Activated CD4-positive, alpha-beta T cell treated with anti-CD3 and anti-CD28 coated beads for 4 hours (primary cell): ENCODE measurements at places on chromosomes 6 and 20.

DNA sequence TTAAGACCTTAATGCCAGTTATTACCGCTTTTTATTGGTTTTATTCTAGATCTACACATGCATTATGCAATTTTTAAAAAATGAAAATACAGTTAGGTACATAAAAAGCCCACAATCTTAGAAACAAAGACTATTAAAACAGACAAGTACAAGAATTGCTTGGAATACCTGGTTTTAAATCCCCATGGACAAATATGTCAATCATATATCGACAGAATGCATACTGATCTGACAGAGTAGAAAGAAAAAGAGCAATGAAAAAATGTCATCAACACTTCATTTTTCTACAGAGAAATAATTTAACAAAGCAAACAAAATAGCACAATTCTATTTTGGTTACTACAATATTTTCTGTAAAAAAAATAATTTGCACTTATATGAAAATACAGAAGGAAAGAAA lies 139.7 kb downstream of the TRDN start:
- DNase-seq, result no peak

- DNase-seq, result no peak
Observed at GRCh38 chr6:18215436-18215835, 48.9 kb downstream of the DEK start.

- DNase-seq, result no peak
Observed at GRCh38 chr6:151001387-151002056, 136.0 kb downstream of the MTHFD1L start.

- DNase-seq, result no peak
Observed at GRCh38 chr20:2849529-2849928, 9.0 kb downstream of the VPS16 start.

GRCh38 chr6:3419624-3420272 lies 37.1 kb downstream of the SLC22A23 start:
- DNase-seq, result no peak

- peak; percentile 49 for DNase-seq
Observed at GRCh38 chr6:34459899-34460593, 5.8 kb upstream of the PACSIN1 start.

GRCh38 chr20:29079769-29080690 lies 2177.4 kb upstream of the DEFB115 start:
- DNase-seq, result no peak

DNA sequence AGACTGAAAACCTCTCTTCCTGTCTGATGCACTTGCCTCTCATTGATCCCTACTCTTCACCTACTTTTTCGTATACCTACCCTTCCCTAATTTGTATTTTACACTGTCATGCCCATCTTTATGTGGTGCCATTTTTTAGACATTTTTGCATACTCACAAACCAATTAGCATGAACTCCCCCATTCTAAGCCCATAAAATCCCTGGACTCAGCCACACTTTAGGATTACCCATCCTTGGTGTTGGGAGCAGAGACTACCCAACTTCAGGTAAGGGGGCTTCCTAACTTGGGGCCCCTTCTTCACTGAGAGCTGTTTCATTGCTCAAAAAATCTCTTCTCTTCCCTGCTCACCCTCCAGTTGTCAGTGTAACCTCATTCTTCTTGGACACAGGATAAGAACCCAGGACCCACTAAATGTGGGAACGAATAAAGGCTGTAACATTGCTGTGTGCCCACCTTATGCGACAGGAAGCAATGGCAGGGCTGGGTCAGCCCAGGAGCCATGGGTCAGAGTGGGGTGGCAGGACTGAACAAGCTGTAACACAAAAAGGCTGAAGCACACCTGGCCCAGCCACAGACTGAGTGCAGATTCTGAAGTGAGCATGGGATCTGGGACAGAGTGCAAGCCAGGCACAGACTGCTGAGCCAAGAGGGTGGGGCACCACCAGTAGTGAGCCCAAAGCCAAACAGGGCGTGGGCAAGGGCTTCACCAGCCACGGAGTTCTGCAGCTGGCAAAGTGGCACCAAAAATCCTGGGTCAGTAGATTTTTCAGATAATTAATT lies 789.1 kb upstream of the HS3ST5 start:
- no peak for DNase-seq

DNA sequence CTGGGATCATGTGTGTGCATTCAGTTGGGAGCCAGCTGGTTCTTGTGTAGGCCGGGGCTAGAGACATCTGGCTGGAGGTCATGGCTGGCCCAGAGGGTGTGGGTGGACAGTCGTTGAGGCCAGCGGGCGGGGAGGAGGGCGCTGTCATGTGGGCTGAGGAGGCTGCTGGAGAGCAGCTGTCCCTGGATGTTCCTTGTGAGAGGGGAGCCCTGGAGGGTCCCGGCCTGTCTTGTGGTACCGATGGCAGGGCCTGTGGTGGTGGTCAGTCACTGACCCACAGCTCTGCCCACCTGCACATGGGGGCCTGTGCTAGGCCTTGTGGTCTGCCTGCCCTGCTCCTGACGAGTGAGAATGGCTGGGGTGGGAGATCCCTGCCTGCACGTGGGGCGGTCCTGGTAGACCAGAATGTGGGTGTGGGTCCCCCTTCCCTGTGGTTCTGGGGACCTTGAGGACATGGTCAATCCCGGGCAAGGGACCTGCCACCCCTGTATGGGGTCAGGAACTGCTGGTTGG lies 1.9 kb upstream of the C20orf204 start:
- no peak for DNase-seq

GRCh38 chr6:136921381-136921935 lies 643 bp upstream of the SLC35D3 start:
- DNase-seq, result peak; percentile 4

GRCh38 chr6:139029470-139030227 lies 1.1 kb downstream of the ABRACL start:
- DNase-seq, result no peak

- no peak for DNase-seq
Observed at GRCh38 chr6:137171824-137172733, 1.4 kb downstream of the IL22RA2 start.

GRCh38 chr6:113649880-113650609 lies 207.1 kb upstream of the MARCKS start:
- no peak for DNase-seq

DNA sequence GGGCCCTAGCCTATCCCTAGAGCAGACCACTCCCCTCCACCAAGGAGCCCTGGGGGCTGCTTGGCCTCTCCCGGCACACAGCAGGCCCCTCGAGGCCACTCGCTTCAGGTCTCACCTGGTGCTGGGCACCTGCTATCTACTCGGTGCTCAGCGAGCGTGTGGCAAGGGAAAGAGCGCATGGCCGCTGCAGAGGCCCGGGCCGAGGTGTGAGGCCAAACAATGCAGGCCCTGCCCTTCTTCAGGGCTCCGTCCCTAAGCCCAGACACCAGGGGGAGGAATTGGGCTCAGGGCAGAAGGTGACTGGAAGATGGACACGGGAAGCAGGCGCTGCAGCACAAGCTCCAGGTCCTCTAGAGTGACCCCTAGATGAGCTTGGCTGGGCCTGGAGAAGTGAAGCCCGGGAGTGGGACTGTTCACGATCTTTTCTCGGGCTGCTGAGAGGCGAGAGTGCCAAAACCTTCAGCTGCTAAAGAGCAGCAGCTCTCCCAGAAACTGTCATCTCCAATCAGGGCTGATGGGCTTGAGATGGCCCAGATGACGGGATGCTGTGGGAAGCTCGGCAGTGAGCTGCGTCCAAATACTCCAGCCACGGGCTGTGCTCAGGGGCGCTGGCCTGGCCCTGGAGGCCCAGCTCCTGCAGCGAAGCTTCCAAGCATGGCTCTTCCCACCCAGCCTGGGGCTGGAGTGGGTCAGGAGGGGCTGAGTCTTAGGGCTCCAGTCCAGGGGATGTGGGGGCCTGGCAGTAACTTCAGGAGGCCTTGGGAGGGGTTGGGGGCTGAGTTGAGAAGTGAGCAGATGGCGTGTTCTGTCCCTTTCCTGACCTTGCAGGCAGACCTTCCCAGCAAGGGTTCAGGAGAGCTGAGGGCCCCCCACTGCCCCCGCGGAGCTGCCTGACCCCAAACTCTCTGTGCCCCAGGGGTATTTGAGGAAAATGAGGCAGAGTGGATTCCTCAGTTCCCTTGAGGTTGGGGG lies 43.7 kb downstream of the APCDD1L start:
- DNase-seq, result no peak

DNA sequence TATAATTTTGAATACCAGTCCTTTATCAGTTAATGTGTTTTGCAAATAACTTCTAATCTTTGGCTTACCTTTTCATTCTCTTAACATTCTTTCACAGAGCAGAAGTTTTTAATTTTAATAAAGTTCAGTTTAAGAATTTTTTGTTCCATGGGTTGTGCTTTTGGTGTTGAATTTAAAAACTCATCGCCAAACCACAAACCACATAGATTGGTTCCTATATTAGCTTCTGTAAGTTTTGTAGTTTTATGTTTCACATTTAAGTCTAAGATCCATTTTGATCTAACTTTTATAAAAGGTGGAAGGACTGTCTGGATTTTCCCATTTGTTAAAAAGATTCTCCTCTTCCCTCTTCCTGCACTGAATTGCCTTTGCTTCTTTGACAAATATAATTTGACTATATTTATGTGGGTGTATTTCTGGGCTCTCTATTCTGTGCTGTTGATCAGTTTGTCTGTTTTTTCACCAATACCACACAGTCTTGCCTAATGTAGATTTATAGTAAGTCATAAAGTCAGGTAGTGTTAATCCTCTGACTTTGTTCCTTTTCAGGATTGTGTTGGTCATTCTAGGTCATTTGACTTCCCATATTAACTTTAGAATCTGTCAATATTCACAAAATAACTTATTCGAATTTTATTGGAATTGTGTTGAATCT lies 17.5 kb upstream of the SDCBP2 start:
- no peak for DNase-seq

- DNase-seq, result no peak
Observed at GRCh38 chr6:119493980-119494379, 144.4 kb upstream of the MAN1A1 start.

DNA sequence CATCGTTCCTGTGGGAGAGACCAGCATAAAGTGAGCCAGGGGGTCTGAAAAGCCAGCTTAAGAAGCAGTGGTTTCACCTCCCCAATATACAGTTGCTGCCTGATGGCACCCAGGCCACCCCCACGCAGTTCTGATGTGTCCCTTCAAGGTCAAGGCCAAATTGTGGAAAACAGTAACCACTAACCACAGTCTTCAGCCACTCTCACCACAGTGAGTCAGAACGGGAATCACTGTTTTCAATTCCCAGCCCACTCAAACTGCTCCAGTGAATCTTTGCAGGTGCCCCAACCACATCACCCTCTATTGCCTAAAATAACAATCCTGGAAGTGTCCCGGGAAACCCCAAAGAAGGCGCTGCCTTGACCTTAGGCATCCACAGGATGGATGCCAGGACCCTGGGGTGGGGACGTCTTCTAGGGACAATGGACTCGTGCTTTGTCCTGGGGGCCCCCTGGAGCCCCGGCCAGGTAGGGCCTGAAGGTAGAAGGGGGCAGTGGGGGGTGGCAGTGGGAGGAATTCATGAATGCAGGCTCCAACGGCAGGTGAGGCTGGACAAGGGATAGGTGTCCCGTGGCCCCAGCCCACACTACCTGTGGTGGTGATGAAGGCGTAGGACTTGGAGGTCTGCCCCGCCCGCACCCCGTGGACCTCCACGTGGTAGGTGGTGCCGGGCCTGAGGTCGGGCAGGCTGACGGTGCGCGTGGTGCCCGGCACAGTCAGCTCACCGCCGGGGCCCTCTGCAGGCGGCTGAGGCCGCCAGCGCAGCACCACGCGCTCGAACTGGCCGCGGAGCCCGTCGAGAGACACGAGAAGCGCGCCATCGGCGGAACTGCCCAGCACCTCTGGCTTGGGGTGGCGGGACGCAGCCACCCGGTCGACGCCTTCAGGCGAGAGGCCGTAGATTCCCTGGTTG lies 22.2 kb downstream of the TNXB start:
- no peak for DNase-seq

GRCh38 chr6:154154389-154154967 lies 115.4 kb downstream of the OPRM1 start:
- peak; percentile 67 for DNase-seq

GRCh38 chr20:59804347-59804746 lies 129.1 kb downstream of the SYCP2 start:
- no peak for DNase-seq

DNA sequence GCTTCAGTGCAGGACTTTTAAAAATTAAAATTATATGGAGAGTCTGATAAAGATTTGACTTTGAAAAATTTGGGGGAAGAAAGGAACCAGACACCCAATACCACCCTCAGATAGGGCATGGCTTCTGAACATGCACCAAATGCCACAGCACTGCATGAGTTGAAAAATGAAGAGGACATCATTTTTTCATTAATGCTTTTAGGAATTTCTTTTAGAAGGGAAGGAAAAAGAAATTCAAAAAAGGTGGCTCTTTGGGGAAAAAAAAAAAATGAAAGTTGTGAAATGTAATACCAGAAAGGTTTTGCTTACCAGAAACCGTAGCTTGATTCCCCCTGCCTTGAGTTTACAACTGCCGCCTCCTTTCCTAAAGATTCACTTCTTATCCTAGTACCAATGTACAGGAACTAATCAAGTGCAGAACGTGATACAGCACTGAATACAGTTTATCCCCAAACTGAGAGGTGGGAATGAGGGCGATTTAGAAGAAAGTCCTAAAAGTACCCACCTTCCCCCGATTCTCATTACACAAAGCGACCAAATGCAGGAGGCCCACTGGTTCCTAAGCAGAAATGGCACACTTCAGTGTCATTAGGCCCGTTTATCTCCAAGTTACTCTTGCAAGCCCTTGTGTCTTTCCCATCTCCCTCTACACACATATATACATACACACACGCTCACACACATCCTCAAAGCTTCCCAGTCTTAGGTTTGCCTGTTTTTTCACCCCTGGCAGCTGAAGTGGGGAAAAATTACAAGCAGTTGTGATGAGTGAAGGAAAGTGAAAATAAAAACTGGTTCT lies 2.8 kb downstream of the PPP1R10 start:
- DNase-seq, result peak; percentile 14

- DNase-seq, result no peak
Observed at GRCh38 chr6:55636406-55637102, 57.6 kb upstream of the HMGCLL1 start.

GRCh38 chr20:56381501-56381900 lies 10.5 kb downstream of the AURKA start:
- no peak for DNase-seq

DNA sequence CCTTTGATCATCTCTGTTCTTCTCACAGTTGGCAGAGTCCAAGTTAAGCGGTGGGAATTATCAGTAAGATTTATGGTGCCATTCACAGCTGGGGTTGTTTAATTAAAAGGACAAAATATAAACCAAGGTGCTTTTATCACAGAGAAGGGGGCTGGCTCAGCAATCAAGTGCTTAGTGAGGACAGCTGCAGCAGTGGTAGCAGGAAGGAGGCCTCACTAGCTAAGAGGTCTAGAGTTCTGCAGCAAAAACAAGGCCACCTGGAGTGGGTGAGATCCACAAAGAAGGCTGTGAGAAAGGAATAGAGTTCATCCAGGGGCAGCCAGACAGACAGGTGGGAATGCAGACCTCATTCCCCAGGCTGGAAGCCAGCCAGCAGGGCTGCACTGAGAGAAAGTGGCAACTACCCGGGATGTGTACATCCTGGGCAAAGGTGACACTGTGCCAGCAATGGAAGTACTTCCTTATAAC lies 37.1 kb downstream of the PIGU start:
- no peak for DNase-seq

DNA sequence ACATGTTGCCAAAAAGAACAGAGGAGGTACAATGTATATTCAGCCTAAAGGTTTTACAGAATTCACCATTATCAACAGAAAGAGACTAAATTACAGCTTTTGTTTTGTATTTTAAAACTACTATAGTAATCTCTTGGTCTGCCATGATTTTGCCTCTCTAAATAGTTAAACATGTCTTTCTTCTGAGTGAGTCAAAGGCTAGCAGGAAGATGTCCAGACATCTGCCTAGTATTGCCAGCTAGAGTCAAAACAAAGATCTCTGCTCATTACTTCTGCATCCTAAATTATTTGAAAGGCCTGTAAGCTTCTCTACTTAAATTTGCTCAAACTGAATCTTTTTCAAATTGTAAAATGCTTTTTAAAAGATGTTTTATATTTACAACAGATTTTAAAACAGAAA lies 8.8 kb downstream of the ASF1A start:
- no peak for DNase-seq
